ENCODE measurements at places on chromosomes 7 and 10.
A peak's percentile ranks its signal among the peaks of the same experiment; 100 is the strongest.

DNA sequence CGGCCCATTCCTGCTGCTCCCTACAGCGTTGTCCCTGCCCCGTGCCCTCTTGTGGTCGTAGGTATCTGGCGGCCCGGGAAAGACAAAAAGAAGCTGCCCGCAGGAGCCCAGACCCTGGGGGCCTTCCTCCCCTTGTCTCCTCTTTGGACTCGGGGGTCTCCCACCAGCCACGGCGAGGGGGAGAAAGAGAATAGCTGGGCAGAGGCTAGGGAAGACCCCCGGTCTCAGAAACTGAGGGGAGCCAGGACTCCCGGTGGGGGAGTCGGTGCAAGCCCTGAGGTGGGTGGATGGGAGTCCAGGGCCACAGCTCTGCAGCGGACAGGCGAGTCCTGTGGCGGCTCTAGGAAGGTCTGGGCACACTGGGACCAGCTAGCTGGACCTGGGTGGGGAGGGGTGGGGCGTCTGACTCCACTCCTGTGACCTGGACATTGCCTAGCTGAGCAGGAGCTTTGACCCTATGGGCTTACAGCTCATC, 1.3 kb upstream of the SH2D4B start:
- no peak for DNase-seq

GRCh38 chr7:149638566-149639320, 134.6 kb downstream of the ZNF467 start:
- DNase-seq: no peak

DNA sequence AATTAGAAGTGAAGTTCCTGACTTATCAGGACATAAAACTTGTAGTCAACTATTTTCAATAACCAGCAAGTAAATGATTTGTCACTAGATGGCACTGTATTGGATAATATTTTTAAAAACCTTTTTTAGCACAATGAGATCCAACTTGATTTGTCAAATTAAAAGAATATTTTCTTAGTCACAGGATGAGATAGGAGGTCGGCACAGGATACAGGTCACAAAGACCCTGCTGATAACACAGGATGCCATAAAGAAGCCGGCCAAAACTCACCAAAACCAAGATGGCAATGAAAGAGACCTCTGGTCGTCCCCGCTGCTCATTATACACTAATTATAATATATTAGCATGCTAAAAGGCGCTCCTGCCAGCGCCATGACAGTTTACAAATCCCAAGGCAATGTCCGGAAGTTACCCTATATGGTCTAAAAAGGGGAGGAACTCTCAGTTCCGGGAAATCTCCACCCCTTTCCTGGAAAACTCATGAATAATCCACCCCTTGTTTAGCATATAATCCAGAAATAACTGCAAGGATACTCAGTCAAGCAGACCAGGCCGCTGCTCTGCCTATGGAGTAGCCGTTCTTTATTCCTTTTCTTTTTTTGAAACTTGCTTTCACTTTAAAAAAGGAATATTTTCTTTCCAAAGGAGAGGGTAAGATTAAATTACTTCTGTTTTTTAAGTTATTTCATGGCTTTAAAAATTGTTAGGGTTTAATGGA, 255.7 kb upstream of the MKLN1 start:
- peak; percentile 74 for DNase-seq

GRCh38 chr7:35624299-35625186, 70.4 kb downstream of the HERPUD2 start:
- DNase-seq: peak; percentile 22

- no peak for DNase-seq
Measured at GRCh38 chr10:80268938-80269588, 20.4 kb downstream of the MAT1A start.

DNA sequence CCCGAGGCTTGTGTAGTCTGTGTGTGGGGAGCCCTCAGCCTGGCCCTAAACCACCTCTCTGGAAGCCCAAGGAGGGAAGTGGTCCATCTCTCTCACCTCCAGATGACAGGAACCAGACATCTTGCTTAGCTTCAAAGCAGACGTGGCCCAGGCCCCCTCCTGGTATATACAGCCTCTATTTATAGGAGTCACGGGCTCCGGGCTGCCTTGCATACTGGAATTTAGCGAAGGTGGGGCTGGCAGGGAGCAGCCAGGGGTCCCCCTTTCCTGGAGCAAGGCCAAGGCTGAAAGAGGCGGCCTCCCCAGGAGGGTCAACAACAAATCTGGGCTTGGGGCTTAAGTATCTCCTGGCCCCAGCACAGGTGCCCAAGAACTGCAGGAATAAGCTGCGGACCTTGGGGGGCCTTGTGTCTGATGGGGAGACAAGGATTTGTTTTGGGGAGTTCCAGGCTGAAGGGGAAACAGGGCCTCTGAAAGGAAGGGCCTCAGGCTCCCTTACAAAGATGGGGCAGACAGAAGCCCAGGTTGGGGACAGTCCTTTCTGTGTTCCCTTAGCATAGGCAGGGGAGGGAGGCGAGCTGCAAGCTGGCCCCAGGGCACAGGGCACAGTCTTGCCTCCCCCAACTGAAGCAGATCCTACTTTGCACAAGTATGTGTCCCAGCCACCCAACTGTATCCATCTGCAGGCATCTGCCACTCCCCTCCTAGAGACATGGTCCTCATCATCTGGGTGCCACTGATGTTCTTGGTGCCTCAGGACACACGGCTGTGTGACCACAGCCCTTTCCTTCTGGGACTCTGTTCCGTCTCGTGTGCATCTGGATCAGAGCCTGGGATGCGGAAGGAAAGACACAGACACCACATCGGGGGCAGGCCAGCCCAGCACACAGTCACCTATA, 11.9 kb downstream of the ZCCHC24 start:
- no peak for DNase-seq

- DNase-seq: peak; percentile 13
Measured at GRCh38 chr7:936386-937054, 18.0 kb downstream of the ADAP1 start.

- DNase-seq: no peak
Measured at GRCh38 chr7:70953796-70954195, 178.1 kb upstream of the GALNT17 start.

DNA sequence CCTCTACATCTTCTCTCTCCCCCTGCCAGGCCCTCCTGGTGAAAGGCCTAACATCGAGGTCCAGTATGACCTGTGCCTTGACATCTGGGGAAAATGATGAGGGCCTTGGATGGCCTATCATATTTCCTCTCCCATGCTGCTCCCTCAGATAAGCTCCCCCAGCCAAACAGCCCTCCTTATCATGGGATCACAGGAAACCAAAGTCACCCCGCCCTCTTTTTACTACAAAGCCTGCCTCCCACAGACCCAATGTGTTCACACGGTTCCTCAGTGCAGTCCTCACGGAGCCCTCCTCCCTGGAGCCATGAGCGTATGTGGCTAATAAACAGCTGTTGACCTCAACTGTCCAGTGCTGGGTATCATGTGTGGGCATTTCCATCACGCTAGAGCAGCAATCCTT, 32.0 kb downstream of the C10orf90 start:
- no peak for DNase-seq

GRCh38 chr10:112373912-112374338, at the start of gene ACSL5:
Gene ACSL5, plus strand, starts transcription at chr10:112374116. Its CDS starts 20,831 bp downstream, at chr10:112394947.
- DNase-seq: no peak

DNA sequence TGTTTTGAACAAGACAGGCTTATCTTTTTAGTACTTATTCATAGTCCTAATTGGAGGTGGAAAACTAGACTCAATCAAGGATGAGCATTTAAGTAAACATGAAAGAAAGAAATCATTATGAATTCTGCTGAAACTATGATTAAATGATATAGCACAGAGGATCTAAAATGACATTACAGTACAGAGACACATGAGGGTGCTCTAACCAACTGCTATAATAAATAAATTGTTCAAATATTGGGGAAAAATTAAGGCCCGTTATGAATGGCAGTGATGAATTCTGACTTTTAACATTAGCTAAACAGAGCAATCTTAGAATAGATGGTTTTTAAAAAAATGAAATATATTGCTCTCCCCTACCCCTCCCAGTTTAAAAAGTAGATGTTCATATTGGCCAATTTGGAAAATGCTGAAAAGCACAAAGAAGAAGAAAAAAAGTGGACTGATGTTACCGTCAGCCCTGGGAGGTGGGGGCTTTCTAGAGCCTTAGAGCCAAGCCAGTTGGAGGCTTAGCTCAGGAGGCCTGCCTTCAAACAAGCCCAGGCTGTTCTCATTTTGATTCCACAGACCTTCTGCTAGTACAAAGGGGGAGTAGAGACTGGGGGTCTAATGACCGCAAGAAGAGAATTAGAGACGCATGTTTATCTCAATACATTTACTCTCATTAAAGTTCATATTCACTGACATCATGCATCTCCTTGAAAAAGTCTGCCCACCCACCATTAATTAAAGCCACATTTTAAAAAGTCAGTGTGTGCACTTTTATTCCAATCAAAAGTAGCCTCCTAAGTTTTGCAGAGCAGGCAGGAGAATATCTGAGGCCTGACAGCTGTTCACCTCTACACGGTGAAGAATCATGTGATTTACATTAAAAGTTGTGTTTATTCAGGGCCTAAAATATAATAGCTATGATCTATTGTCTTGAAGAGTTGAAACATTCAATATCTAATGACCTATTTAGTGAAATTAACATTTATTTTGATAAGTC, 10.0 kb downstream of the WNT2 start:
- peak; percentile 28 for DNase-seq

GRCh38 chr7:112938863-112939573, 147.6 kb downstream of the GPR85 start:
- DNase-seq: peak; percentile 53

GRCh38 chr7:44279286-44279685, 46.1 kb downstream of the CAMK2B start:
- DNase-seq: no peak

- DNase-seq: no peak
Measured at GRCh38 chr10:11746883-11747539, 4.8 kb downstream of the ECHDC3 start.

DNA sequence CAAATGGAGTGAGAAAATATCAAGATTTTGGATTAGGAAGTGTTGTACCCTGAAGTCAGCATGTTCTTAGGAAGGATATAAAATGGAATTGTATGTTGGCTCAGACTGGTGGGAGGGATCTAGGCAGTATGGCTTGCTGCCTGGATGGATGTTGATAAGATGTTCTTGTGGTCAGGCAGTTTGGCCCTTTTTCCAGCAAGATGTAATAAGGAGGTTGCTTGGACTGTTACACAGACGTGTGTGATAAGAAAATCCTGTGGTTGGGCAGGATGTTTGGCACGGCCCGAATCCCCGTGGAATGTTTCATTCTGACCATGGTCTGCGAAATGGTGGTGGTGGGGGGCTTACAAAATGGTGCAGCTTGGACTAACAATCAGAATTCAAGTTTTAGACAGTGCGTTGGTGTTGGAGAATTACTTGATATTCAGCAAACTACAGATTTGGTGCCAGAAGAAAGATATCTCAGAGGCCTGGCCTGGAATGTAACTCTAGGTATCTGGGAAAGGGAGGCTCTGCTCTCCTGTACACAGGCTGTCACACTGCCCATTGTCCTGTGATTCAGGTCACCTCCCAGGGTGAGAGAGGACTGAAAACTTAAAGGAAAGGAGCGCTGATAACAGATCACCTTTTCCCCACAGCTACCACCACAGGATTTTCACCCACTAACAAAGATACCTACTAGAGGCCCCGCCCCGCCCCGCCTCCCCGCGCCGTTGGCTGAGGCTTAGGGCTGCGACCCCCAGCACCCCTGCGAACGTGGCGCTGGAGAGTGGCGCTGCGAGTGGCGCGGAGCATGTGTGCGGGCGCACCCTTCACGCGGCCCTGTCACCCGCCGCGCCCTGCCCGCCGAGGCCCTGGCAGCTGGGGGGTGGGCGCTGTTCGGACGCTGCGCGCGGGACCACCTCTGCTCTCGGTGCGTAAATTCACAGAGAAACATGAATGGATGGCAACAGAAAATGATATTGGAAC, 19.3 kb upstream of the ZNF680 start:
- peak; percentile 91 for DNase-seq
